M059J (cell line): ENCODE measurements at places on chromosomes 5 and 9.

GRCh38 chr5:75856056-75856455, 138.8 kb upstream of the POC5 start:
- DNase-seq = peak; percentile 1

DNA sequence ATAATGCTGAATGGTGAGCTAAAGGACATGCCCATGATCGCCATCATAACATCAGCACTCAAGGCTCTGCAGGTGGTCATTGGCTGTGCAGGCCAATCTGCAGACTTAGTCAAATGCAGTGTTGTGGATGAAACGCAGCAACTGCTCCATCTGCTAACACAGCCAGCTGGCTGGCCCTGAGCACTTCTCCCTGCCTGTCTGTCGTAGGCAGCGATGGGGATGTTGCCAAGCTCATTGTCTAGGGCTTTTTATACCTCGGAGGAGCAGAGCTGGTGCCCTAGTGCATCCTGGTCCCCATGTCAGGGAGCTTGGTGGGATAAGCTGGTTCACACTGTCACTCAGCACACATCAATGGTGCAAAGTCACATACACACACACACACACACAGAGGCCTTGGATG, 189.4 kb downstream of the TENT4A start:
- DNase-seq = no peak

GRCh38 chr9:89405826-89406225, 87.5 kb downstream of the SECISBP2 start:
- no peak for DNase-seq

DNA sequence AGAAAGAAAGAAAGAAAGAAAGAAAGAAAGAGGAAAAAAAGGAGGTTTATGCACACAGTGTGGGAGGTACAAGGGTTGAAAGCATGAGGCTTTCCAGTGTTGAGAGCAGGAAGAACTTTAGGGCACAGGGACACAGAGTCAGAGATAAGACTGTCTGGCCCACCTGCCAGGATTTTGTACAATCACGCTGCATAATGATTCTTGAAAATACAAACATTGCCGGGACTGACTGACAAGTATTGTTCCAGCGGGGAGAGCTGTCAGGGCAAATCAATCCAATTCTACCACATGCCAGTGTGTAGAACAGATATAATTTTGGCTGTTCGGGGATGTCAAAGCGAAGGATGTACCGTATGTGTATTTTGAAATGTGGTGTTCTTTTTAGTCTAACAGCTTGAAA, 254.7 kb downstream of the NTRK2 start:
- no peak for DNase-seq

- DNase-seq = no peak
These were observed 32.7 kb downstream of the EXOC3 start for GRCh38 chr5:475704-476101.

DNA sequence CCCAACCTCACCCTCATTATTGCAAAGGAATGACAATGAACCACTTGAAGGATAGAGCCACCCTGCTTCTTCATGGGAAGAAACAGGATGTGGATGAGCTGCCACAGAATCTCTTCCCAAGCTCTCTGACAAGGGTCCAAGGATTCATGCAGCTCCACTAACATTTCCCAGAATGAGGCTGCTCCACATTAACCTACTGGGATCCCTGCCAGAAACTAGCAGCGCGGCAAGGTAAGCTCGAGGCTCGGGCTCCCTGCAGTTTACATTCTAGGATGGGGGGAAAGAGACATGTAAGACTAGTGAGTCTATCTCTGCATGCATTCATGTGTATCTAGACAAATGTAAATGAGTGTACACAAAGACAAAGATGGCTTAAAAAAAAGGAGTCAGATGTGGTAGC, 12.1 kb downstream of the DCAF12 start:
- no peak for DNase-seq

DNA sequence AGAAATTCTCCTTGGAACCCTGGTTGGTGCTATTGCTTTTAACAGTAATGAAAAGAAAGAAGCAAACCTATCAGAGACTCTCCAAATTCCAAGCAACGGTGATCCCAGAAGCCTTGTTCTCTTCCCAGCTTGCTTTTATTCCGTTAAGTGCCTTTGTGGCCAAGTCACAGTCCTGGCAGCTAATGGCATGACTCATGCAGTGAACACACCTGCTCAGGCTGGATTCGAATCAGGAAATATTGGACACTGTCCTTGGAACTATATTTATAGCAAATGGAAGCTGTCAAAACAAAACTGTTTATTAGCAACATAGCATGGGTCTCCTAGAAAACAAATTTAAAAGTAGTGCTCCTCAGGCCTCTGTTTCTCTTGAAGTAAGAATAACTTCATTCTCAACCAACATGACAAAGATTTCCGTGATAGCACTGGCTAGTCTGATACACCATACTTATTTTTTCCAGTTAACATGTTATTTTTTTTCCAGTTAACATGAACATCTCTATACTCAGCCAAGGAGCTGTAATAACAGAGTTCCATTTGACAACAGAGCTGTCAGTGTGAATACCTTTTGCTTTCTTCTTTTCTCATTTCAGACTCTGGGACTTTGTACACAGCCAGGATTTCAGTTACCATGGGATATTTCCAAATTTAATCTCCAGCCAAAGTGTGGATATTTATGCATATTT, 502.4 kb downstream of the GADD45G start:
- DNase-seq = peak; percentile 67

- DNase-seq = peak; percentile 41
These were observed 72.6 kb downstream of the ENTREP1 start for GRCh38 chr9:69397384-69398214.

DNA sequence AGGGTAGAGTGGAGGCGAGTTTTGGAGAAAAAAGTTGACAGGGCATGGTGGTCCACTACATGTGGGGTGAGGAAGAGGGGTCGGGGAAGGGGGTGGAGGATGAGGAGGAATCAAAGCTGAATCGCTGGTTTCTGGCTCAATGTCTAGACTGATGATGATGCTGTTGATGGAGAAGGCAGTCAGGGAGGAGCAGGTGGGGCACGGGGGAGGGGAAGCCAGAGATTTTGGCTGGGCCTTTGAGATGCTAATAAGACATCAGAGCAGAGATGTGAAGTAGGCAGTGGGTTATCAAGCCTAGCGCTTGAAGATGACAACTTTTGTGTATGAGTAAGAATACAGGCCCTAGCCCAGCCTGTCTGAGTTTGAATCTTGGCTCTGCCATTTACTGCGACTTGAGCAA, 32.4 kb upstream of the TTC23L start:
- DNase-seq = no peak

DNA sequence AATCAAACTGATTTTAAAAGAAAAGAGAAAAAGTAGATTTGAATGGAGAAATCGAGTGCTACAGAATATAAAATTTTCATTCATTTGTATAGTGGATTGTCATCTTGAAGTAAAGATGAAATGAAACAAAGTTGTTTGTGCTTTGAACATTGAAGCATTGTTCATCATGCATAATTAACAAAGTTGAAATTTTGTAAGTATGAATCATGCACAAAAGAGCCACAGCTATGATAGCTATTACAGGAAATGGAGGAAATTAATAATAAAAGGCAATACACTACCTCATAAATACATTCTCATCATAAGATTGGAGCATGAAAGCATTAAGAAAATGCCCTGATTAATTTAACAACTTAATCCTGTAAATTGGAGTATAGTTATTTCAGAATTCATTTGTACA, 153.4 kb upstream of the TLX3 start:
- DNase-seq = no peak

- no peak for DNase-seq
These were observed 423.0 kb upstream of the ZNF608 start for GRCh38 chr5:125169396-125169795.

GRCh38 chr5:147169901-147170300, 64.9 kb upstream of the STK32A start:
- no peak for DNase-seq

DNA sequence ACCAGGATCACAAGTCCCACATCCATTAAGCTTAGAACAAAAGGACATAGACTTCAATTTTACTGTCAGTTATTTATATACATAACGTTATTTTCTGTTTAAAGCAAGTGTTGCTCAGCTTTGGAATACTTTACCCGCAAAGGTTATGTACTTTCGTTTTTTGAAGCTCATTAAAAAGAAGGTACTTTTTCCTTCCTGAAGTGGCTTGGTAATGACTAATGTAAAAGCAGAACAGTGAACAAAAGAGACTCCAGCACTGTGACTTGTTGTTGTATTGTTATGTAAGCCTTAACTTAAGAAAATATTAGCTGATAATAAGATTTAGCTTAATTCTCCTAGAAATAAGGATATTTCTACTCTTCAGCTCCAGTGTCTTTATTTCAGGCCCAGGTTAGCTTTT, 97.3 kb upstream of the SLCO6A1 start:
- peak; percentile 39 for DNase-seq

- peak; percentile 91 for DNase-seq
These were observed 200.2 kb downstream of the SLIT3 start for GRCh38 chr5:169100735-169101075.

GRCh38 chr9:134663753-134664415, 22.3 kb downstream of the COL5A1 start:
- DNase-seq = no peak
